AML-193 (cell line): ENCODE measurements at places on chromosomes 5 and 9.

DNA sequence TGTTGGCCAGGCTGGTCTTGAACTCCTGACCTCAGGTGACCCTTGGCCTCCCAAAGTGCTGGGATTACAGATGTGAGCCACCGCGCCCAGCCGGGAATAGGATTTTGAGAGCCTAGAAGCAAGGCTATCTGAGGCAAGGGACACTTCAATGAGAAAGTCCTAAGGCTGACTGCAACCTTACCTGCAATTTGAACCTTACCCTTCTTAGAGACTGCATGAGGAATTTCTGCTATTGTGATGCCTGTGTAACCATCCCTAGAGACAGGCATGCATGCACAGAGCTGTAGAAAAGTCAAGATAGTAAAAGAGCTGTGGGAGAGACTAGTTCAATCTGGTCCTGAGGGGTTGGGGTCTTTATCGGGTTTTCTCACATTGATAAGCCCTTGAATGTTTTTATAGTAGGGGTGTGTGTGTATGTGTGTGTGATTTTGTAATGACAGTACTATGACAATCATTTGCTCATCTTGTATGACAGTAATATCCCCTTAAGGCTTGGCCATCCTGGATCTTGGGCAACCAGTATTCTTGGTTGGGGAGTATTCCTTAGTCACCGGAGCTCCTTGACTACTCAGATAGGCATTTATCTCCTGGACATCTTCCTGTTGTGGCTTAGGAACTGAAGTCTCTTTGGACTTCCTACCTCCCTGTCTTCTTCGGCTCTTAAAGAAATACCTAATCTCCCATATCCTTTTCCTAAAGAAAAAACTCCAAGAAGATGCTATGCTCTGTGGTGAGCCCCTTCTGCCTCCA is 11.2 kb downstream of the DNAJB5 start:
- no peak for DNase-seq

- DNase-seq, result no peak
These were observed 1.9 kb downstream of the TTC16 start for GRCh38 chr9:127717766-127718165.

DNA sequence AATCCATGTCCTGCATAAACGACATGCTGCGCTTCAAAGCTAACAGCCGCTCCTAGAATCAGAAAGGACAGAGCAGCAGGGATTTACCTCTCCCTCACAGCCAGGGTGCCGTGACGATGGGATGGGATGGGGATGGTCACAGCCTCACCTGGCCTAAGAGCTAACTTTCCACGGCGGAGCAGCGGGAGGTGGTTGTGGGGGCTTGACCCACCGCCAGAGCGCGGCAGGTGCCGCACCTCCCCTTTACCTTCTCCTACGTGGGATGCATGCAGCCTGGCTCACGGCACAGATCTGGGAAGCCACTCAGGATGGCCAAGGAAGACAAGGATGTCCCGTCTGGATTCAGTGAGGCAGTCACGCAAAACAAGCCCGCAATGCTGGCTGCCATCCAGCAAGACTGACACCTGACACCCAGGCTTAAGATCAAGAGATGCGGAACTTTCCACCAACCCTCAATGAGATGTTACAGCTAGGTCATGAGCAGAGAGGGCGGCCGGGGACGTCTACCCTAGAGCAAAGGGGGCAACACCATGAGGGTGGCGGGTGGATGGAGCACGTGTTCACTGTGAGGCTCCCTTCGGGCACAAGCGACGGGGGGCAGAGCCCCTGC is 5.8 kb downstream of the BRD9 start:
- DNase-seq, result no peak

DNA sequence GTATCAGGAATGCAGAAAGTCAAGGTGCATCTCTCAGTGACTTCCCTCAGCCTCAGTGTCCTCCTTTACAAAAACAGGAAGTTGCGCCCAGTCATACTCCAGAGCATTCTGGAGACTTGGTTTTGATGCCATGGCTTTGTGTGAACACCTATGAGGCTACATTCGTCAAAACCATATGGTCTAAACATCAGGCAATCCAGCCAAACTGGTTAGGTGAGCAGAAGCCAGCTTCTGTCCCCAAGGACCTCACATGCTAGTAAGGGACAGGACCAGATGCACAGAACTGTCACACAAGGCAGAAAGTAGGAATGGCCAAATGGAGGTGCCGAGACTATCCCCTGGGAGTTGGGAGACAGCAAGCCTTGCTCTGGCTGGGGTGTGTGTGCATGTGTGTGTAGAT is 217.2 kb downstream of the MELK start:
- DNase-seq, result no peak

DNA sequence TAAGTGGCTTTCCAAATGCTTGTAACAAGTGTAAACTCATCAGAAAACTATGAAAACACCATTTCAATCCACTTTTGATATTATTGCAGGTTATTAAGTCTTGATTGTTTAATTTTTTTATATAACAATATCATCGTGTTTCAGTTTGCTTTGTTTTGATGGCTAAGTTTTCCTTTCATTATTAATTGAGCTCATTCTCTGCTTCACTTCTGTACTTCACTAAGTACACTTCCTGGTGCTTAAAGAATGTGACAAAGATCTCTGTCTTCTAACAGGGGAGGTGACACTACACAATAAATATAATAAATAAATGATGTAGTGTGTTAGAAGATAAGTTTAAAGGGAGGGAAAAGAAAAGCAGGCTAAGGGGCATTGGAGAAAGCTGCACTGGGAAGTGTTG is 13.0 kb upstream of the RAD23B start:
- no peak for DNase-seq

DNA sequence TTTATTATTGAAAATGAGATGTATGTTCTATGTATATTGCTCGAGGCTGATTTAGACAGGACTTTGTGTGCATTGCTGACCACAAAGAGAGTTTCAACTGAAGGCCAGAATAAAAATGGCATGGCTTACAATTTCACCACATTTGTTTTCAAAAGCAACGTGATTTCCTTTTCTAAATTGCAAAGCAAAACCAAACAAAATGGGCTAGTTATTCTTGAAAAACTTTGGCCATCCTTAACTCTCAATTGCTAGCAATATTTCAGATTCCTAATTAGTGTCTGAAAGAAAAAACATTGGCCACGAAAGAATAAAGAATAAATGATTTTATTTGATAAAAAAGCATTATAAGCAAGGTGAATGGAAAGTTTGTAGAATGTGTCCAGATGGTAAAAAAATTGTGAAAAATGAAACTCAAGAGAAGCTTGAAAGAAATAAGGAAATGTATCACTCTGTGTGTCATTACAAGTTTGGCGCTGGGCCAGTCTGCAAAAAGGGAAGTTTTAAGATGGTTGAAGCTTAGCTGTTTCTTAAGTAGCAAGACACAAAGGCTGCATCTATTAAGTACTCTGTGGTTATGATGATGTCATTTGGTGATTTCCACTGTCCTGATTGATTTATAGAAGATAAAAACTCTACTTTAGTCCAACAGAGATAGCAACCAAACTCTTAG is 89.2 kb upstream of the PRLR start:
- peak; percentile 89 for DNase-seq

DNA sequence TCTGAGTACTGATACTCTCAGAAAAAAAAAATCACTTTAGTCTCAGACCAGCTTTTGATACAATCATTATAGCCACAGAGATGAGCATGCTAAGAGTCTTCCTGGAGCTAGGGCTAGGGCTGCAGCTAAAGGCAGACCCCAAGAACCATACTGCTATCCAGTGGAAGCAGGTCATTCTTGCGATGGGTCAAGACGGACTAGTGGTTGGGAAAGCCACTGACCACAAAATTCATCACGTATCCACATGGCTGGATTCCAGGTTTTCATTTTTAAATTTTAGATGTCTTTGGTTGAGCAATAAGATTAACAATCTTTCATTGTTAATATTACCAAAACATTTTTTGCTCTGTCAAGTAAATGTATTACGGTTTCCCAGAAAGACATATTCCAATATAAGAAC is 598.1 kb downstream of the DNAH5 start:
- no peak for DNase-seq

GRCh38 chr5:122608222-122608621 is 166.7 kb upstream of the SNX2 start:
- no peak for DNase-seq

DNA sequence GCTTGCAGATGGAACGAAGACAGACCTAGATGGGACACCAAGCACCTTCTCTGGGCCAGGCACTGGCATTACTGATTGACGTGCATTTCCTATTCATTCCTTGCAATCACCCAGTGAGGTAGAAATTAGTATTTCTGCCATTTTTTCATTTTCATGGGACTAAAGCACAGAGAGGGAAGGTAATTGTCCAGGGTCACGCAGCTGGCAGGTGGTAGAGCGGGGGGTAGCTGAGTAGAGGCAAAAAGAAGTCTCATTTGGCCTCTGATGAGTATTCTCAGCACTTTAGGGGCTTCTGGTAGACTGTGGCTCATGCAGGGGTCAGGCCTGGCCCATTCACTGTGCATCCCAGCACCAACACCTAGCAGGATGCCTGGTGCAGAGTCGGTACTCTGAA is 19.5 kb upstream of the DUSP1 start:
- no peak for DNase-seq

- no peak for DNase-seq
These were observed 29.3 kb downstream of the SLC44A1 start for GRCh38 chr9:105273731-105274130.
